ENCODE measurements at places on chromosomes 12 and 14.

DNA sequence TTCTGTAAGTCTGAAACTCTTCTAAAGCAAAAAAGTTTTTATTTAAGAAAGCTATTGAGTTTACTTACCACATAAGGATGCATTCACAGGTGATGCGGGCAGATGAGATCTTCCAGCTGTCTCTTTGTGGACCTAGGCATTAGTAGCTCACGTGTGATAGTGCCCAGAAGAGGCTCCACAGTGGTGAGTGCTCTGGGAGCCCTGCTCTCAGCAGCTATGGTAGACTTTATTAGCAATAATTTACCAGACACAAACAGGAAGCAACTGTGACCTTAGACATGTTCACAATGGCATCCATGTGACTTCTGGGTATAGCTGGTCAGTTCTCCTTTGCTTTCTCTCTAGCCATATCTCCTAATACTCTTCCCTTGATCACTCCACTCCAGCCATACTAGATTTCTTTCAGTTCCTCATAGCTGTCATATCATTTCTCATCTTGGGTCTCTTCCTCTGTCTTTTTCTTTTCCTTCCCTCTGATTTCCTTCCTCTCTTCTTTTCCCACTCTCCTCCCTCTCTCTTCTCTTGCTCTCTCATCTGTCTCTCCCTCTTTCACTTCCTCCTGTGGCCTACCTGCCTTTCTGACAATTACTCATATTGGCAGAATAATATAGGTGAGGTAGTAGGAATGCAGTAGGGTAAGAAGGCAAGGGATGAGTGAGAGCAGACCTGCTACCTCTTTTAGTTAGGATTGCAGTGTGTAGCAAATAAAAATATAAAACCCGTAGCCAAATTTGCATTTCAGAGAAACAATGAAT, 75.2 kb upstream of the SCAF11 start:
- DNase-seq, result no peak

- DNase-seq, result no peak
These were observed 776 bp upstream of the CHMP4A start for GRCh38 chr14:24213866-24214662.

DNA sequence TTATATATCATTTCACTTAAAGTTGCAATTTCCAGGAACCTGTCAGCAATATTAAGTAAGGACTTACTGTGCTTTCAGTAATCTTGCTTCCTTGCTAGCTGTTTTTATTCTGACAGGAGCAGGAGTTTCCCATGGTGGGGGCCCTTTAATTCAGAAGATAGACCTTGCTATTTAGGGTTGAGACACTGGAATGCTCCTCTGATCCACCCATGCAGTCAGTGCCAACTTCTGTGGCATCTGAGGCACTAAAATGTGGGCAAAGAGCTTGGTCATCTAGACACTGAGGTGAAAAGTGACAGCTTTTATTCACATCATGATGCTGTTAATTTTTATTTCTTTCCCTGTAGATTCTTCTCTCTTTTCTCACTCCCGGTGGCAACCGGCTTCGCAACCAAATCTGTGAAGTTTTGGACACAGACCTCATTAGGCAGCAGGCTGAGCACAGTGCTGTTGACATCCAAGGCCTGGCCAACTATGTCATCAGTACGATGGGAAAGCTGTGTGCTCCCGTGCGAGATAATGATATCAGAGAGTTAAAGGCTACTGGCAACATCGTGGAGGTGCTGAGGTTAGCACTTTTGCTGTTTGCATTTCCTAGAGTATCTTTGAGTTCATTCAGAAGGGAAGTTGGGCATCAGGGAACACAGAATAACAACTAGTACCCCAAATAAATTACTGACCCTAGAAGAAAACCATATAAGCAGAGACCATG, 18.8 kb downstream of the TCP11L2 start:
- no peak for DNase-seq

DNA sequence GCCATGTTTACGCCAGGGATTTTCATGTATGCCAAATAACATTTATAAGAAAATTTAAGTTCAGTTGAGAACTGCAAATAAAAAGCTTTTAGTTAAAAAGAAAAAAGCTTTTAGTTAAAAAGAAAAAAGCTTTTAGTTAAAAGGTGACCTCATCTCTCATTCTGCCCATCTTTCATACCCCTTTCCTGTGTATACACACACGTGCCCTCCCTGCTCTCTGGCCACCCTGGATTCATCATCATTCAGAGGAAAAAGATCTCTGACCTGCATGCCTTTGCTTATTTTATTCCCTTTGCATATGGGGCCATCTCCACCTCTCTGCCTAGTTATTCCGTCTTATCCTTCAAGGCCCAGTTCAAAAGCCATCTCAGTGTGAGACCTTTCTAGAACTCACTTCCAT, 38.1 kb upstream of the CDK17 start:
- DNase-seq, result no peak

DNA sequence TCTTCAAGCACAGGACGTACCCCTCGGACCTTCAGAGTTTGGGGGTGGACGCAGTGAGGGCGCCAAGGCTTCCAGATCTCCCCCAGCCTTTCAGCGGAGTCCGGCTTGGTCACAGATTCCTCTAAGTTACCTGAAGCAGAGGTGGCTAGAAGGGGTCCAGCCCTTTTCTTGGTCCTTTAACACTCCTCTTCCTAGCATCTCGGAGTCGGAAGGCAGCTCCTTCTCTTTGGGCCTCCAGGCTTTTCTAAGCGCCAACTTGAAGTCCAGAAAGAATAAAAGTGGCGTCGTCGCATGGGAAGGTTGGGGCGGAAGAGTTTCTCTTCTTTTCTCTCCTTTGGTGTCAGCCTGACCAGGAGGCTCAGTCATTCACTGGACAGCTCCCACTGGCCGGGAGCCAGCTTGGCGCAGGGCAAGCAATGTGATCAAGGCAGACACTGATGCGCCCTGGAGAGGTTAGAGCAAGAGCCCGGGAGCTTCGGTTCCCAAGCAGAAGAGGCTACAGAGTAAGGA, 9.6 kb downstream of the OR6S1 start:
- DNase-seq, result peak; percentile 13

GRCh38 chr12:29211696-29212095, 62.6 kb downstream of the FAR2 start:
- no peak for DNase-seq

- no peak for DNase-seq
These were observed 82.8 kb upstream of the CAPRIN2 start for GRCh38 chr12:30837595-30837994.

DNA sequence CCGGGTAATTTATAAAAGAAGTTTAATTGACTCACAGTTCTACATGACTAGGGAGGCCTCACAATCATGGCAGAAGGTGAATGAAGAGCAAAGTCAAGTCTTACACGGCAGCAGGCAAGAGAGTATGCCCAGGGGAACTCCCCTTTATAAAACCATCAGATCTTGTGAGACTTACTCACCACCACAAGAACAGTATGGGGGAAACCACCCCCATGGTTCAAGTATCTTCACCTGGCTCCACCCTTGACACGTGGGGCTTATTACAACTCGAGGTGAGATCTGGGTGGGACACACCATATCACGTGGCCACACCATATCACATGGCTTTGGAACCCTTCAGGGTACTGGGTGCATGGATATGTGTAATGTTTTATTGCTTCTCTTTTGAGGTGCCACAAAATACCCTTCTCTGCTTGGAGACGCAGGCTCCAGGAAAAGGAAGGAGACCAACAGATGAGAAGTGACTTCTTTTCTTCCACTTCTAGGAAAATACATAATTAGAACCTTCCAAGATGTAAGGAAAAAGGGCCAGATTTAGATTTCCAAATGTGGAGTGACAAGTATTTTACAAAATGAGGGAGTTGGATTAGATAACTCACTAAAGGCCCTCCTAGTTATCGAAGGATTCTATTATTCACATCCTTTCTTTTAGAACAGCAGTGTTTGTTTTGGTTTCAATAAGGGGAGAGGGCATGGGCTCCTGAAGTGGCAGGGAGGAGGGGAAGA, 33.1 kb upstream of the ETFBKMT start:
- DNase-seq, result no peak

DNA sequence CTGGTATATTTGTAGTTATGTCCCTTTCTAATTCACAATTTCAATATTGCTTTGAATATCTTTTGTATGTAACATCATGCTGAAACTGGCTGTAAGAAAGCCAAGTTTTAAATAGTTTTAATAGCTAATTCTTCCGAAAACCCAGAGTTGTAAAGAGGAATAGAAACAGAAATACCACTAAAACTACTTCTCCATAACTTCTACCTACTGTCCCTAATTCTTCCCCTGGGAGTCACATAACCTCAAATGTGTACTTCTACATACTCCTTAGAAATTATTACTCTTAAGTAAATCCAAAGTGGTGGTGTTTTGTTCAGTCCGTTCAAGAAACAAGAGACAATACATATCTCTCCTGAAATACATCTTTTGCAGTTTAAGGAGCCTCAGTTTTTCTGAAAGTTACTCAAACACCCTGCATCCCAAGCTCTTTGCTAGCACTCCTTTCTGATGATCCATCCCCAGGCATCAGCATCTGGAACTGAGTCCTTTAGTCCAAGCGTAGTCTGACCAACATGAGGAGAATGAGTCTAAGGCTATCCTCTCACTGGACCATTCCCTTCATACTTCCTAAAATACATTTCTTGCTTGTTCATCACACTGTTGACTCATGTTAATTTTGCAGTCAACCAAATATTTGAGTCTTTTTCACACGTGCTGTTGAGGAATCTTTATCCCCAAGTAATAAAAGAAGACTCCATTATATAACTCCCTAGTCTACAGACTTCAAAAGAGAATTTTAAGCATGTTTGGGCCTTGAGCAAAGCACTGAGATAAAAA, 214.3 kb upstream of the NUDT4 start:
- DNase-seq, result no peak

- no peak for DNase-seq
These were observed 284.0 kb downstream of the PRKD1 start for GRCh38 chr14:29643433-29644211.

- DNase-seq, result no peak
These were observed 288.4 kb downstream of the FBXL14 start for GRCh38 chr12:1305791-1306500.

DNA sequence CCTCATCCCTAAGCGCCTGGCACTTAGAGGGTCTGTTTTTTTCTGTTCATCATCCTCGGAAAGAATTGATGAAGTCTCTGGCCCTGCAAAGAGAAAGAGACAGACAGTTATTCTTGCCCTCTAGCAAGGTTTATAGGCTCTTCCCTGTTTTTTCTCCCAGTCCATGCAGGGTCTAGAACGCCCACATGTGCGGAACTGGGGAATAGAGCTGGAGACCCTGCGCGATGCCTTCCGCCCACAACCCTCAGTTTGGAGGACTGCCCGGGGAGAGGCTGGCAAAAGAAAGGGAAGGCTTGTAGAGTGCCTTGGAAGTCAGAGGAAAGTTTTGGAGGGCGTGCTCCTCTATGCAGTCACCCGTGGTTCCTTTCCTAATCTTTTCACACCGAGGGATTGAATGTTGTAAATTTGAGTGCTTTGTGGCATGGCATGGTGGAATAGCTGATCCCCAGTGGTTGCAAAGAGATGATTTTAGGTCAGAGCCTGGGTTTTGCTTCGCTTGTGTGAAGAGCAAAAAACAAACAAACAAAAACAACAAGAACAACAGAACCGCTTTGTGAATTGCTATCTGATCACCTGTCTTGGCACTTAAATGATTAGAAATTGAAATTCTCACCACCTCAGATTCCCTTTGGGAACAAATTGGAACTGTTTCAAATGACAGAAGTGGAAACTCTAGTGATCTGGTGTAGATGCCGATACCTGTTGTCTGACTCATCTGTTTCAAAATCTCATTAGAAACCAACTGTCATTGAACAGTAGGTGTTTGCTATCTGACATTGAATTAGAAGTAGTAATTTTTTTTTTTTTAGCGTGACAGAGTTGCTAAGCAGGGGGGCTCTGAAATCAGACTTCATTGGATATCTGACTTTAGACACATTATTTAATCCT, 947 bp downstream of the GAS2L3 start:
- DNase-seq, result peak; percentile 11

DNA sequence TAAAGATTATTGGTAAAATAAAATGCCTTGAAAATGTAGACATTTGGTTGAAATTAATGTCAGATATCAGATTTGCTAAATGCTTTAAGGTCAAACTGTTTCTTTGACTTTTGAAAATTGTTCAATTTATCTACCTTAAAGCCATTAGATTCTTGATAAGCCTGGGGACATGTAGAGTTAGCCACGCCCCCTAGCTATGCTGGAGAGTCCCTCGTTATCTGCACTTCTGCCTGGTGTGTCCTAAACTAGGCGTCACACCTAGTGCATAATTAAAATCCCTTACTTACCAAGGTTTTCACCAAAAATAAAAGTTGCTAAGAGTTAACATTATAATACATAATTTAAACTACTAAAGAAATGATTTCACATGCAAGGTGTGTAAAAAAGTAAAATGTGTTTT, 79.5 kb downstream of the EGLN3 start:
- DNase-seq, result no peak

GRCh38 chr12:119363490-119363889, 29.0 kb downstream of the CCDC60 start:
- no peak for DNase-seq

- DNase-seq, result no peak
These were observed 22.0 kb upstream of the LEMD3 start for GRCh38 chr12:65147312-65147905.
